ENCODE measurements at places on chromosomes 12 and 14. TPM values are rescaled to one million over a fixed set of nuclear protein-coding genes. Genes with fewer than 3 reads are reported as not detected.

IL22 gene
- total RNA-seq = not detected

INTS13 gene
- total RNA-seq = 27.5 TPM

TMEM132D gene
- not detected for total RNA-seq

ANO4 gene
- total RNA-seq = 1.3 TPM

PPP1R36 gene
- not detected for total RNA-seq

CSRP2 gene
- 10.8 TPM for total RNA-seq

TAS2R19 gene
- total RNA-seq = 4.5 TPM

AMDHD1 gene
- 0.33 TPM for total RNA-seq

SOAT2 gene
- not detected for total RNA-seq

FGF23 gene
- not detected for total RNA-seq

PTPRO gene
- total RNA-seq = 1.2 TPM

LRP1-AS gene
- total RNA-seq = not detected

RIPK3 gene
- 2.9 TPM for total RNA-seq

POTEM gene
- total RNA-seq = not detected

IQSEC3 gene
- total RNA-seq = under 0.01 TPM

DAO gene
- not detected for total RNA-seq

FAM90A1 gene
- total RNA-seq = not detected

KRT85 gene
- not detected for total RNA-seq

NINJ2 gene
- total RNA-seq = 0.29 TPM

CNTN1 gene
- 3.0 TPM for total RNA-seq

BCL2L14 gene
- total RNA-seq = not detected
